ENCODE measurements at places on chromosomes 3 and 15.

DNA sequence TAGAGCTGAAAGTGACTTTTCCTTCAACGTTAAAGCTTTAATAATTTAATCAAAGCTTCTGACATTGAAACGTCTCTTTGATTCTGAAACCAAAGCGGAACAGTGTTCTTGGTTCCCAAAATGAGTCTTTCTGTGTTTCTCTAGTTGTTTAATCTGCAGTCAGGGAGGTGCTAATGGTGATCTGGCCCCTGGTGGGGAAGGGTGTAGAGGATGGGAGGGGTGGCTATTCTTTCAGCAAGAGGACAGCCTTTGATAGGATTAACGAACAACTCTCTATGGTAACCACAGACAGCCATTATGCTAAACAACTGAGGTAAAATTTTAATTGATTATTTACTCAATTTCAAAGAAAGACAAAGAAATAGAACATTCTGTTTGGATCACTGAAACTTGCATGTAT lies 79.9 kb upstream of the CADPS start:
- no peak for DNase-seq

- no peak for DNase-seq
Observed at GRCh38 chr15:52511084-52511483, 17.6 kb downstream of the MYO5A start.

- no peak for DNase-seq
Observed at GRCh38 chr15:30675126-30675525, 49.2 kb downstream of the ARHGAP11B start.

- DNase-seq: peak; percentile 28
Observed at GRCh38 chr3:10551821-10552630, 46.6 kb upstream of the ATP2B2 start.

DNA sequence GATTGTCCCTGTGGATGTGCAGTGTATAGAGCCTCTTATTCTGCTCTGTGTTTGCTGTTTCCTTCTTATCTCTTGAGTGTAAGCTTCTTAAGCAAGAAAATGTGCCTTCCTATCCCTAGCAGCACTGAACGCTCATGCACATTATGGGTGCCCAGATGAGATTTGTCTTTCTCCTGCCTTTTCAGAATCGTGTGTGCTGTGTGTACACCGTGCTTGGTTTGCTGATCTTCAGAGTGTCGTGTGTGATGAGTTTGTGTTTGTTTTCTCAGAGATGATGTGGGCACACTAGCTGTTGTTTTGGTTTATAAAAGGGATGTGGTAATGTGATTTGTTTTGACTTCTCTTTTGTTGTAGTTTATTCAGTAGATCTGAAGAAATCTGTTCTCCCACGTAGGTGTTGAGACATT lies 19.7 kb downstream of the GPR171 start:
- no peak for DNase-seq

Measured in upper lobe of left lung (tissue), 6 donors.